Substantia nigra (tissue), 51 donors: ENCODE measurements at places on chromosomes 3 and 15.
A peak's percentile ranks its signal among the peaks of the same experiment; 100 is the strongest.

- no peak for DNase-seq
Measured at GRCh38 chr15:52257734-52258062, 37.9 kb downstream of the MYO5C start.

DNA sequence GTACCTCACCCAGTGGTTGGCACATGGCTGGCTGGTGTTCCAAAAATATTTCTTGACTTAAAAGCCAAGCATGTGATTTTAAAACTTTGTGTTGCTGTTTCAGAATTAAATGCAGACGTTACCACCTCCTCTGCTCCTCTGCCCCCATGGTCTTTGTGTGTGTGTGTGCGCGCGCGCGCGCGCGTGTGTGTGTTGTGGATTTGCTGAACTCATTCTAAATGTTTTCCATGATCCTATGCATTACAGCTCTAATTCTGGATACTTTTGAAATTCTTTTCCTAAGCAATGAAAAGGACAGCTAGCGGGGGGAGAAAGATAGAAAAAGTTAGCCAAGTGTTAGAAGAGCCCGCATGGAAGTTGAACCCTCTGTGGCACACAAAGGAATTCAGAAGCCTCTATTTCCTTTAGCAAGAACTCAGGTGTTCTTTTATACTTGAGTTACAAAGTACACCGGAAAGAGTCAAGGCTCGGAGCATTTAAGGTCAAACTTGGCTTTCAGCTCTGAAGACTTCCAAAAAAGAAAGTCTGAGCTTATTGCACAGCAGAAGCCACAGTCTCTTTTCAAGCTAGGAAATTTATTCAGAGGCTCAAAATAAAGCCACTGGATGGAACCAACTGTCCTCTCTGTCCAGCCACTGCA lies 350.5 kb upstream of the TBL1XR1 start:
- no peak for DNase-seq

DNA sequence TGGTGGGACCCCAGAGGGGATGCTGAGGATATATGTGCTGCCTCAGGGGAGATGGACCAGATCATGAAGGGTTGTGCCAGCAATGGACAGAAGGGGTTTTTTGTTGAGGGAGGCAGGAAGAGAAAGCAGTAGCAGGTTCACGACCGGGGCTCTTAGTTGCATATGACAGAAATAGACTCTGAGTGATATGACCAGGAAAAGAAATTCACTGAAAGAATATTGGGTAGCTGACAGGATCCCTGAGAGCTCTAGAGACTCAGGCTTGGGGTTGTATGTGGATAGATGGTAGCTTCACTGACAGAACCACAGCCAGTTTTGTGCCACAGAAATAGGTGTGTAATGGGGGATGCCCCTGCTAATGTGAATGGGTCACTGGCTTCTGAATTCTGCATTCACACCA lies 241.6 kb downstream of the ZNF621 start:
- no peak for DNase-seq

DNA sequence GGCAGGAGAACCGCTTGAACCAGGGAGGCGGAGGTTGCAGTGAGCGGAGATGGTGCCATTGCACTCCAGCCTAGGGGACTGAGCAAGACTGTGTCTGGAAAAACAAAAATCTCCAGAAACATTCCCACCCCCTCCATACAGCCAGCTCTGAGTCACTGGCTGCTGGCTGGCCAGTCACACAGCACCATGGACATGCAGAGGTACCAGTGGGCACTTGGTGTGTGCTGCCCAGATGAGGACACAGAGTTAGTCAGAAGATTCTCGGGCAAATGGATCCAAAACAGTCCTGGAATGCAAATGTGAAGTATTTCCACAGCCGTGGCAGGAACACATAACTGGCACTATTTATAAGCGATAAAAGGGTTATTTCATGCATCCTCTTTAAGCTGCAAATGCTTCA lies 44.6 kb downstream of the BDH1 start:
- no peak for DNase-seq

- no peak for DNase-seq
Measured at GRCh38 chr3:108159105-108159504, 63.1 kb downstream of the IFT57 start.

- no peak for DNase-seq
Measured at GRCh38 chr3:111156517-111156916, 84.9 kb downstream of the NECTIN3 start.

DNA sequence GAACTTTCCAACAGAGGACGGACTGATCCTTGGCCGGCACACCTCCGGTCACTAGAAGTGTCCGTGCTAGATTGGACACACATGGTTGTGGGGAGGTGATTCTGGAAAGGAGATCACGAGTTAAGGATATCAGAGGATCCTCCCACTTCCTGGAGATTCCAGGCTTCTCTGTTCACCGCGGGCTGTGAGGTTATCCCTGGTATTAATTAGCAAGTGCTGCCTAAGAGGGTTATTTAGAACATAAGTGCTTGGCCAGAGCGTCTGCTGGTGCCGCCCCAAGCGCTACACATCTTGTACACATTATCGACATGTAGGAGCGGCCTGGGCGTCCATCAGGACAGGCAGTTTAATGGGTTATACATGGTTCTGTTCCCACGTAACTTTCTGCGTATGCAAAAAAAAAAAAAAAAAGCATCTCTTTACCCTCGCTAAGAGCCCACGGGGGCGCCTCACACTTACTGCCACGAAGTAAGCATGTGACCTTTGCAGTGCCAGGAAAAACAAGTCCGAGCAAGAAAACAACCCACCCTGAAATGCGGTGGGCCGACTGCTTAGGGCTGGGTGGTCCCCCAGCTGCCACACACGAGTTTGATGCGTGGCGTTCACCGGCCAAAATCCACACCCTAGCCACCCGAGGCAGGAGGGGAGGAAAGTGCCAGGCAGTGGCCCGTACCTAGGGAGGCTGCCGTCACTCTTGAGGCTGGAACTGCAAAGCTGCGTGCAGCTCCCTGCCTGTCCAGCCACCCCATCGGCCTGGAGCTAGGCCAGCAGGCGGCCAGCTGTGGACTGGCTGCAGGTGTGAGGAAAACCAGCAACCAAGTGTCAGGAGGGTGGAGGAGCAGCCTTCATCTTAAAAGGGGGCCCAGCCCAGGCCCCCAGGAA lies 78.0 kb downstream of the CPN2 start:
- no peak for DNase-seq

DNA sequence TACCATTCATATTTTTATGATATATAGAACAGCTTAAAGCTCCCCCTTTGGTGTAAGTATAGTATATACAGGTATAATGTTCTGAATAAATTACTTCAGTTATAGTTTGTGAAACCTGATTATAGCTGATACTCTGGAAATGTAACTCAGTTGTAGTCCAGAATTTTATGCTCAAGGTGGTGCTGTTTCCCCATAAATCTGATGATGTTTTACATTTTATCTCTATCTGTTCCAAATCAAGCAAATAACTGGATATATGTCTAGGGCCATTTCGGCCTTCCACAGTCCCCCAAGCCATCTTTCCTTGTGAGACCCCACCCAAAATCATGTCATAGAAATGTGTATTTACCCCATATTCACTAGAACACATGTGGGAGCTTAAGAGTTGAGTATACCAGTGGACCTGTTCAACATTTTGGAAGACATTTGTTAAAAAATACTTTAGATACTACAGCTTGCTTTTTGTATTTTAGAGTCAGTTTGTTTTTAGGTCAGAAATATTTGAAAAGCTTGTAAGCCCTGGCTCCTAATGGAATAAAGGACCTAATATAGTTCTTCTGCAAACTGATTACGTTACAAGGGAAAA lies 107.1 kb downstream of the ATG7 start:
- peak; percentile 21 for DNase-seq

- DNase-seq, result no peak
Measured at GRCh38 chr15:67370206-67370954, 115.8 kb downstream of the IQCH start.

DNA sequence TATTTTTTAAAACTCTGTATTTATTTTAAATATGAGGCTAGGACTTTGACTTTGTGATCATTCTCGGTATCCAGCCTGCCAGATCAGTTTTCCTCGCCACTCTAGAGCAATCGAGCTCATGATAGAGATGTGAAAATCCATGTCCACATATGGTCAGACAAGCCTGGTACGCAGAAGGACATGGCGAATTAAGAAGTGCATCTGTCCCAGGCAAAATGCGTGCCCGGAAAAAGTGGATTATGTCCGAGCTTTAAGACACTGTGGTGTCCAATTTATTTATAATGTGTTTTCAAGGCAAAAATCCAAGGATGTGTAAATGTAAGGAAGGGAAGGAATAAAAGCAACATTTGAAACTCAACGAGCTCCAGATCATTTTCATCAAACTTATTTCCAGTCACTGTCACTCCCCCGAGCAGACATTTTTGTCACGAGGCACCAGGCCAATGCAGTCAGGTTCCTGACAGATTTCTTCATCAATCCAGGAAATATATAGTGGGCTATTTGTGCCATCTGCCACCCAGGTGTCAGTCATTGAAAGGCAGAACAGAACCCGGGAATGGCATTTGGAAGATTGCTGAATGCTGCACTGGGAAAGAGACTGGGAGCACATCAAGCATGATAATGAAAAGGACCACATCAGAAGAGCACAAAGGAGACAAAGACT lies 825.7 kb downstream of the SQOR start:
- DNase-seq, result no peak

GRCh38 chr15:98914626-98915025 lies 93.0 kb downstream of the PGPEP1L start:
- DNase-seq, result no peak

GRCh38 chr3:178195824-178196223 lies 340.4 kb upstream of the KCNMB2 start:
- no peak for DNase-seq

DNA sequence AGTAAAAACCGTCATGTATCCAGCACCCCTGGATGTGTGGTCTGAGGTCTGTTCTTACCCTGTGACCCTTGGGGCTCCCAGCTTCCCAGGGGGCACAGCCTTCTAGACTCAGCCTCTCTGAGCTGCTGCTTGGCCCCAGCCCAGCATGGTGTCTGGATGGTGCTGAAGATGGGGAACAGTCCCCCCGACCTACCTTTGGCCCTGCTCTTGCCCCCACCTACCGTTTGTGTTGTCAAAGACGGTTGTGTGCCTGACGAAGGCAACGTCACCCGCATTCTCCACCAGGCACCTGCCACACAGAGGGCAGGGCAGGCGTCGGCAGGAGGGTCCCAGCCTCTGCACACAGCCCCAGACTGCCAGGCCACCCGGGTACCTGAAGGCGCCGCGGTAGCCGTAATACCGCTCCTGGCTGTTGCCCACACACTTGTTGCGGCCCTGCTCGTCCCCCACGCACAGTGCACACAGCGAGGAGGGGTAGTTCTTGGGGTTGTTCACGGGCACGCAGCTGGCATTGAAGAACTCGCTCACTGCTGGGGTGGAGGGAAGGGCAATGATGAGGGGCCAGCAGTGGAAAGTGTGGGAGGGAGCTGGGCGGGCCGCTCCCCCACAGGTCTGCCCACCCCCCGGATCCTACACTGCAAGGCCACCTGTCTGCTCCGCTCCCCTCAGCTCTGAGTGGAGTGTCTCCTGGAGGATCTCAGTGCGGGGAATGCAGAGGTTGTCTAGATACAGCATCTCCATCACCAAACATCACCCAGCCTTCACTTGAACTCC lies 21.0 kb downstream of the MELTF start:
- DNase-seq, result no peak

- no peak for DNase-seq
Measured at GRCh38 chr3:88595026-88595425, 445.3 kb downstream of the C3orf38 start.

- no peak for DNase-seq
Measured at GRCh38 chr15:101434032-101434920, 55.2 kb downstream of the PCSK6 start.

GRCh38 chr3:108030960-108031359 lies 59.9 kb downstream of the CD47 start:
- DNase-seq, result no peak

- DNase-seq, result peak; percentile 5
Measured at GRCh38 chr3:152574461-152575079, 260.4 kb upstream of the P2RY1 start.

- DNase-seq, result no peak
Measured at GRCh38 chr3:72614394-72615074, 233.7 kb downstream of the SHQ1 start.
